H1 (cell line): ENCODE measurements at places on chromosomes 7 and 10.

DNA sequence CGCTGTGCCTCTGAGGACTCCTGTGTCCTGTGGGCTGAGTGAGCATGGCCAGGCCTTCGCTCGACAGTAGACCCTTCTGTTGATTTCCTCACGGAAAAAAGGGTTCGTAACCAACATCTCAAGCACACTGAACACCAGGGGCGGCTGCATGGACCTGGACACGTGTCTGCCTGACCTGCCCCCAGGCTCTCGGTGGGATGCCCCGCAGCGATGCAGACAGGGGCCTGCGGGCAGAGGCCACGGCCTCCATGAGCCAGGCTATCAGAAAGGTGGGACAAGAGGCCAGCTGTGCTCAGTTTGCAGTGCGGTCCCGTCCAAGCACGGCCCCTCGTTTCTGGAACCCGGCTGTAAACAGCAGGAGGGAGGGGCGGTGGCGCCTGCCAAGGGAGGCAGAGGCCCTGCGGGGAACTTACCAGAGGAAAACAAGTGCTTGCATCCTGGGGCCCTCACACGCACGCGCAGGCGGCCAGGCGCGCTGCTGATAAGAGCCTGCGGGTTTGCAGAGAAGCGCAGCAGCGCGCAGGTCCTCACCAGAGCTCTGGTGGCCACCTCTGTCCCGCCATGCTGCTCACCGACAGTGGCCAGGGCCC, 10.6 kb downstream of the GPR146 start:
- DNase-seq, result no peak

DNA sequence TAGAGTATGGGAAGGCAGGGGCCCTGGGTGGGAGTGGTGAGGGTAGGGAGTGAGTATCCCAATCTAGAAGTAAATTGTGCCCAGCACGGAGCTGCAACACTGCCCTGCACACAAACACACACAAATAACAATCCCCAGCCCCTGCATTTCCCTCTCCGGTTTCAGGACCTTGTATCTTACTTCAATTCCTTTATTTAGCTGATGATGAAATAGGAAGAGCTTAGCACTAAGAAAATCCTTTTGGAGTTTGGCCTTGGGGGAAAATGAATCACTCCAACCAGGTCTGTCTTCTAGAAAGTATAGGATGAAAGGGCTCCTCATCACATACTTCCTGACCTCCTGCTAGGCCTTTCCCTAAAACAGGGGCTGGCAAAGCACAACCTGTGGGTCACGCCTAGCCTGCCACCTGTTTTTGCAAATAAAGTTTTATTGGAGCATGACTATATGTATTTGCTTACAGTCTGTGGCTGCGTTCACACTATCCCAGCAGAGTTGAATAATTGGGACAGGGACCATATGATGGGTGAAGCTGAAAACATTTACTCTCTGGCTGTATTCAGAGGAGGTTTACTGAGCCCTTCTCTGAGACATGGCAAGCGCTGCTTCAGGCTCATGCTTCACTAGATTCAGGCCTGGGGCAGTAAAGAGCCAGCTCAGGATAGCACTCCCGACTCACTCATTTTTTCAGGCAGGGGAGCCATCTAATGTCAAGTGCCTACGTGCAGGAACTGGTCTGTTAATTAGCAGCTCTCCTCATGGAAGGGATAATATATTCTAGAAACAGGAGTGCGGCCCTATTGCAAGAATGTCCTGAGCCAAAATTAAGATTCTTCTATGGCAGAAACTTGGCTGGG, 111.0 kb downstream of the EGFR start:
- DNase-seq, result no peak

DNA sequence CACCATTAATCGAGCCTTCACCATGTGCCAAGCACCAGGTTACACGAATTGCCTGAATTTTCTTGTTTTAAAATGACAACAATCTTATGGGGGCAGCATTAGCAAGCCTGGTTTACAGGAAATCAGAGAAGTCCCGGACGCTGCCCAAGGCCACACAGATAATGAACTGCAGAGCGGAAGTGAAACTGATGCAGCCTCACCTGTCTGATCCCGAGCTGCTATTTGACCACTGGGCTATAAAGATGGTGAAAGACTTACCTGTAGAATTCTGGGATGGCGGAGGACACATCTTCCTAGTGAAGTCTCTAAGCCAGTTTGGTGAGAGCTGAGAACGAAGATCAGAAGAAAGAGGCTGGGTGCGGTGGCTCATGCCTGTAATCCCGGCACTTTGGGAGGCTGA, 21.7 kb upstream of the GALNTL5 start:
- DNase-seq, result no peak

DNA sequence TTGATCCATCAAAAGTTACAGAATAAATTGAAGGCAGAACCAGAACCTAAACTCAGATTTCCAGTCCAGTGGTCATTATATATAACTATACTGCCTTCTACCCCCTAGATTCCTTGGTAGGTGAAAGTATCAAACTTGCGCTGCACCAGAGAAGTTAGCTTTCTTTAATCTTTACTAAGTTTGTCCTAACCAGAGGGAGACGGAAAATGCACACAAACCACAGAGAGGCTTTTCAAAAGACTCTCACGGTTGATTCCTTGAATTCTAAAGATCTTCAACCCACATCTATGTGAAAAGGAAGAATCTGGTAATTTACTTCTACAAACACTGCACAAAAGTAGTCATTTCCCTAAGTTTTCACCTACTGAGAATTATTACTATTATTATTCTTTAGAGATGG, 18.2 kb upstream of the KIAA1549 start:
- DNase-seq, result no peak

DNA sequence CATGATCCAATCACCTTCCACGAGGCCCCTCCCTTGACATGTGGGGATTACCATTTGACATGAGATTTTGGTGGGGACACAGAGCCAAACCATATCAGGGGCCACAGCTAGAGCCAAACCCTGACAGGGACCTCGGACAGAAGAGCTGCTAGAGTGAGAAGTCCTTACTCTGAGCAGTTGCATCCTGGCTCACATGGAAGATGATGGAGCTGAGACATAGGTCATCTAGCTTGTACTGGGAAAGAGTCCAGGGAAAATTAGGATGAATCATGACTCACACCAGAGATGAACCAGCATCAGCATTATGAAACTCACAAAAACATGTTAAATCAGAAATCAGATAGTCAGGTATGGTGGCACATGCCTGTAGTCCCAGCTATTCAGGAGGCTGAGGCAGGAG, 12.8 kb upstream of the FMC1 start:
- DNase-seq, result no peak

GRCh38 chr7:128759242-128759641, 16.4 kb downstream of the OPN1SW start:
- no peak for DNase-seq

DNA sequence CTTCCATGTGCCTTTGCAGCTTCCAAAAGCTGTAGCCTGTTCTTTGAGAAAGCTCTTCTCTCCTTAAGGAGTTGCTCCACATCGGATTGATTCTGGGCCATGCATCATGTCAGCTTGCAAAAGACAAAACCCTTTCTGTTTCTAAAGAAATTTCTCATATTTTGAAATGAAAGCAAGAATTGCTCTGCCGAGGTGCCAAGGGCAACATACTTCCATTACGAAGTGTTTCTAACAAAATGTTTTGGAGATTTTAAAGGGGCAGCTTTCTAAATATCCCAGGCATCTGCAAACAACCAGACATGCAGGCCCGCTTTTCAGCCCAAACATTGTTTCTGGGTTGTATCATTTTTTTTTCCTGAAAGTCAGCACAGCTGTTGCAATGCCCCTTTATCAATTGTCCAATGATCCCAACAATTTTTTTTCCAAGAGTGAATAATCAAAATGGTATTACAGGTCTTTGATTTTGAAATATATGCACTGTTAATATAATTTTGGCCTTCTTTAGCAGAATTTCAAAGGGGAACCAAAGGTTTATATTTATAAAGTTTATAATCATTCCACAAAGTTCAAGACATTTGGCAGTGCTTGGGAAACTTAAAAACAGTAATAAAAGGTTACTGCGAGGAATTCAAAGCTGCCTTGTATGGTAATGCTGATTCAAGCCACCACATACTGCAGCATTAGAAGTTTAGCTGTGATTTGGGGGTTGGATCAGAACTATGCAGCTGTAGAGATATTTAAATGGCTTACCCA, 61.0 kb downstream of the TES start:
- no peak for DNase-seq

- no peak for DNase-seq
Observed at GRCh38 chr7:45430397-45430796, 143.8 kb upstream of the ADCY1 start.

DNA sequence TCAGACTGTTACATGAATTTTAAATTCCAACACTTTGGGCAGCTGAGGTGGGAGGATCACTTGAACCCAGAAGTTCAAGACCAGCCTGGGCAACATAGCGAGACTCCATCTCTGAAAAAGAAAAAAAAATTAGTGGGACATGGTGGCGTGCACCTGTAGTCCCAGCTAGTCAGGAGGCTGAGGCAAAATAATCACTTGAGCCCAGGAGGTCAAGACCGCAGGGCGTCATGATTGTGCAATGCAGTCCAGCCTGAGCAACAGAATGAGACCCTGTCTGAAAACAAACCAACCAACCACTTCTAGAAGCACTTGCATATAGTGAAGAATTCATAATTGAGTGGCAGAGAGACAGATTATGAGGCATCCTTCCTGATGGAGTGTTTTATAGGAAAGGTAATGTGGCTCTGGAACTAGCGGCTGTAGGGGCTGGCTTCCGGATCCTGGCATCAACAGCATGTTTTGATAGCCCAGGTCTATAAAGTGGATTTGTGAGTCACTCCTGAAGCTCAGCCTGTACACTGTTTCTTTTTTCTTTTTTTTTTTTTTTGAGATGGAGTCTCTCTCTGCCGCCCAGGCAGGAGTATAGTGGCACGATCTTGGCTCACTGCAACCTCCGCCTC, 40.3 kb upstream of the RSBN1L start:
- no peak for DNase-seq

DNA sequence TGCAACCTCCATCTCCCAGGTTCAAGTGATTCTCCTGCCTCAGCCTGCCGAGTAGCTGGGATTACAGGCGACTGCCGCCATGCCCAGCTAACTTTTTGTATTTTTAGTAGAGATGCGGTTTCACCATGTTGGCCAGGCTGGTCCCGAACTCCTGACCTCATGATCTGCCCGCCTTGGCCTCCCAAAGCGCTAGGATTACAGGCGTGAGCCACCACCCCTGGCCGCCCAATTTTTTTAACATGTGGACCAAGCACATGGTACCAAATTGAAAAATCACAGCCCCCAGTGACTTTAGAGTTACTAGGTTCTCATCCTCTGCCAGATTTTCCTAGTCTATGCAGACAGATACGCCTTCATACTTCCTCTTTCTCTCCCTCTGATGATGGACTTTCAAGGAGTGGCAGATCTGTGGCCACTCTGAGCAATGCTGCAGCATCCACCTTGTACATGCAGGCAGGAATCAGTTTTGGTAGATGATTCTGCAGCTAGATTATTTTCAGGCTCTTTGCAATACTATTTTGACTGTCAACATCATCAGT, 34.0 kb upstream of the EZH2 start:
- DNase-seq, result no peak

DNA sequence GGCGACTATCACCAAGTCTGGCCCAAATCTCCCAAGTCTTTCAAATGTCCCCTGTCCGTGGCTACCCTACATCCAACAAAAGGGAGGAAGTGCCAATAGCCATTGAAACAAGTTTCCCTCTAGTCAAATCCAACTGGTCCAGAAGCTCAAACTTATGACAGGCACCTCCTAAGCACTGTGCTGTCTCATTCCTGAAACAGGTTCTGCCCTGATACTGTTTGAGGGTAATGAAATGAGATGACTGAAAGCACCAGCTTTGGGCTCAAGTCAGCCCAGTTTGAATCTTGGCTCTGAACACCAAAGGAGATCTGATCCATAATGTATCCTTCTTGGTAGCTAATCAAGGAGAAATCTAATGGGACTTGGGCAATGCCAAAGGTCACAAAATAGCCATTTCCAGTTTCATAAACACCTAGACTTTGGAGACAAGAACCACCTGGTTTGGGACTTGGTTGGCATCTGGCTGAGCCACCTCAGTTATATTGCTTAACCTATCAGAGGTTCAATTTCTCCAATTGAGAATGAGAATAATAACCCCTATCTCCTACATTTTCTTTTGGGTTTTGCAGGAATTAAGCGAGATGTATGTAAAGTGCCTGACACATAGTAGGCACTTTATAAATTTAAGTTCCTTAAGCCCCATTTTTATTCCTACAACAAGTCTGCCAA, 34.7 kb upstream of the ARID5B start:
- DNase-seq, result no peak

DNA sequence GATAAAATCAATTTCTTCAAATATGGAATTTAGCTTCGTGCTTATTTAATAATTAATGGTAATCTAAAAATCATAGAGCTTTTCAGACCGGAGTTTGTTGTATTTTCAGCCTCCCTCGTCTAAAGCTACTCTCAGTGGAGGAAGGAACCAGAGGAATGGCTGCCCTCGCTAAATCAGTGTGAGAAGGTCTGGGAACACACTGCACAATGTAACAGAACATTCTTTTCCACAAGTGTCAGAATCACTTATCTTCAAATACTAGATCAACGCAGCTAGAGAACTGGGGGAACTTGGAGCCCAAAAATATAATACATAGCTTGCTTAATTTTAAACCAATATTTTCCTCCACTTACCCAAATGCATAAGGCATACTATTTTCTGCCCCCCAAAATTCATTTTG, 148.5 kb downstream of the MTERF1 start:
- no peak for DNase-seq

- peak; percentile 98 for DNase-seq
Observed at GRCh38 chr10:100373298-100374199, 26.5 kb downstream of the SCD start.

GRCh38 chr10:97335188-97335619, 675 bp upstream of the FRAT2 start:
- DNase-seq, result peak; percentile 70
